Stimulated activated CD8-positive, alpha-beta memory T cell treated with anti-CD3 and anti-CD28 coated beads, Interleukin-2, amount 100 ng/mL, for 1 hour (primary cell): ENCODE measurements at places on chromosomes 11 and 22.

DNA sequence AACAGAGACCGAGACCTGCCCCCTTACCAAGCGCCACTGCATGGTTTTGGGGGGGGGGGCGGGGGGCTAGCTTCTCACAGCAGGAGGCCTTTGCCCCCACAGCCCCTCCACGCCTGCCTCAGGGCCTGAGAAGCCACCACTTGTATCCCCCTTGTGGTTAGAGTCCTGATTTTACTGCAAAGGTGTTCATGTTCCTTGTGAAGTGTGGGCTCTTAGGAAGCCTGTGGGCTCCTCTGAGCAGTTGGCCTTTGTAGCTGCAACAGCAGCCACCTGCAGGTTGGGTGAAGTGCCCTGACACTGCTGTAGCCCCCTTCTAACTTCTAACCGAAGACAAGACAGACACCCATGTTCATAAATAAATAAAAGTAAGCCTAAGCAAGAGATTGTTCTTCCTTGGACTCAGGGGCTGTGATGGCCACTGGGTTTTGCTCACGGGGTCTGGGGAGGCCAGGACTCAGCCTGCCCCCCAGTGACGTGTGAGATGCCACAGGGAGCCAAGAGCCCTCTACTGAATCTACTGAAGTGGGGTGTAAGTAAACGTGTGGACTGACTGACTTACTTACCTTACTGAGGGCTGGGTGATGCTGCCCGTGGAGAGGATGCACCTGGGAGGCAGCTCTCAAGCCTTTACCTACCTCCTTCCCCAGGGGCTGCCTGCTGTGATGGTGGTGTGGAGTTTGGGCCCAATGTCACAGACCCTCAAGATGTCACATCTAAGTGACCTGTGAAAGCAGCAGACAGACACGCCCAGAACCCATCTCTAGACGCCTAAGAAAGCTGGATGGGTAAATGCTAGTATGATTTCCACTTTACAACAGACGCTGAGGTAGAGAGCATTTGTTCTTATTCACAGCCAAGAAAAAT, 25.8 kb downstream of the USP35 start:
- no peak for DNase-seq

DNA sequence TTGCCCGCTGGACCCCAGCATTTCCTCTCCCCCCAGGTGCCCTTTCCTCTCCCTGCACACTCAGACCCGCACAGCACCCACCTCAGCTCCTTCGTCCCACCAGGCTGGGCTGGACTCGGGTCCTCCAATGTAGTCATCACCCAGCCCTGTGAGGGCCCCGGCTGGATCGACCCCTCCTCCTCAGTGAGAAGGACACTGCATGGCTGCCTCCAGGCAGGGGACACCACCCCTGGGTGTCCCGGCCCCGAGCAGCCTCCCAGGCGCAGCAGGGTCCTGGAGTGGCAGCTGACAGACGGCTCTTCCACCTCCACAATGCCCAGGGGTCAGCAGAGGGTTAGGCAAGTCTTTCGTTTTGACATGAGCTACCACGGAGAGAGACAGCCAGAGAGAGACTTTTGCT, 11.1 kb upstream of the ELF5 start:
- DNase-seq, result no peak

- DNase-seq, result no peak
These were observed 40.8 kb downstream of the COMMD9 start for GRCh38 chr11:36248436-36248835.

DNA sequence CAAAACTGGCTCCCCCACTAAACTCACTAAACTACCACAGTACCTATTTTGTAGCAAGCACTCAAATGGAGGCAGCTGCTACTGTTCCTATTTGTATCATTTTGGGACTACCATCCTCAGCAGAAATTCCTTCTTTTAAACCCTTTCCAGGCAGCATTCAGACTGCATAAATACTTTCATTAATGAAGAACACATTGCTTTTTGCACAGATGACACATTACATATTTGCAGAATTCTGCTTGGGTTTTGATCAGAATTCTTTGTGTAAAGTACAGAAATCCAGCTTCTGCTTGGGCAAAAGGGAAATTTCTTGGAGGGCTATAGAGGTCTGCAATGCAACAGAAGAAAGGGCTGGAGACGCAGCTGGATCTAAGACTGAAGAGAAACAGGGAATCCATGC, 24.2 kb downstream of the RBX1 start:
- DNase-seq, result no peak

GRCh38 chr11:63641727-63642126, 27.5 kb upstream of the PLAAT3 start:
- DNase-seq, result no peak

DNA sequence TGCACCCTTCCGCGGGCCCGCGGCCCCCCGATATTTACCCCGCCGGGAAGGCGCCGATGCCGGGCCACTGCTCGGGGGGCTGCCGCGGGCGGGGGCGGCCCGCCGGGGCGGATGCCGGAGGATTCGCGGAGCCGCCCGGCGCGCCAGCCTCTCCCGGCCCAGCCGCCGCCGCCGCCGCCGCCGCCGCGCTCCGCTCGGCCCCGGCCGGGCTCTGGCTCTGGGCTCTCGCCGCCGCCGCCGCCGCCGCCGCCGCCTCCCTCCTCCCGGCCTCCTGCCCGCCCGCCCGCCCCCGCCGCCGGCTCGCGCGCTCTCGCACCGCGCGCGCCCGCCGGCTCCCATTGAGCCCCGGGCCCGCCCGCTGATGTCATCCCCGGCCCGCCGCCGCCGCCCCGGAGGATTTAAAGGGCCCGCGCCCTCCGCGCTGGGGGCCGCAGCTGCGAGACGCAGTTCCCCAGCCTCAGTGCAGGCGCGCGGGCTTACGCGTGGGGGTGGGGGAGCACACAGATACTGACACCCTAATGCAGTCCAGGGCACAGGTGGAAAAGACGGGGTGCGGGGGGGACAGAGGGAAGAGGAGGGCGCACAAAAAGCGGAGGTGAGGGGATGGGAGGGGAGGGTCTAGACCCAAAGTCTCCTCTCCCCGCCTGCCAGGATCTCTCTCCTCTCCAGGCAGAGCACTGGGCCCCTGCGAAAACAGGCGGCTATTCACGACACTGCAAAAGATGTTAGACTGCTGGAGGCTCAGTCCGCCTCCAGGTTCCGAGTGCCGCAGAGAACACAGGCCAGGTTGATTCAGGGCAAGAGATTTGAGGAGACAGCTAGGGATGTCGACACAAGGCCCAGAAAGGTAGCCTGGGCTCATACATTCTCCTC, at the start of gene CSNK1E:
Gene CSNK1E, minus strand, starts transcription at position 312 of the 873 bp plus-strand sequence. CDS start 3,276 bp downstream, outside the sequence.
- peak; percentile 46 for DNase-seq

DNA sequence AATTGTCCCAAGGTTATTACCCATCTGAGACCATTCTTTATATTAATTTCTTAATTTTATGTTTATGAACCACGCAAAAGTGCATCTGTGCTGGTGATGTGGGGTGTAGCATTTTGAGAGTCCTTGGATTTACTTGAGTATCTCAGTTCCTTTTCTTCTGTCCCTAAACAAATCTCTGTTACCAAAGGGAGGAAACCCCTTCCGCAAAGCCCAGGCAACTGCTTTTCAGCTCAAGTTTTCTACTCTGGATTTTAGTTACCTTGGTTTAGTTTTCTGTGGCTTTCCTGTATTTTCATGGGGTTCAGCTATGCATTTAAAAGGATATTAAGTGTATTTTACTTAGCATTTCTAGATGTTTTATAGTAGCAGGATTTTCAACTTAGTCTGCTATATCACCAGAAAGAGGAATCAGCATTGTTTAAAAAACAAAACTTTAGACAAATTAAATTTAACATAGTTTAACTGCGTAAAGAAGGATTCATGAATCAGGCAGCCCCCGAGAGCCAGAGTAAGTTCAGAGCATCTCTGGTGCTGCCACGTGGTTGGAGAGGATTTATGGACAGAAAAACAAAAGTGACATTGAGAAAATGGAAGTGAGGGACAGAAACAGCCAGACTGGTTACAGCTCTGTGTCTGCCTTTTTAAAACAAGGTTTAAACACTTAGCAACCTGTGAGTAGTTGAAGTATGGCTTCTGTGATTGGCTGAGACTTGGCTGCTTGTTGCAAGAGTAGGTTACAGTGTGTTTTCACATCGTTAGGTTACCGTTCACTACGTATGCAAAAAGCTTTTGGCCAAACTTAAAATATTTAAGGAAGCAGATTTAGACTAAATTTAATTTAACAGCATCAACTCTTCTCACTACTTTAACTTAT, 9.6 kb downstream of the ADM start:
- DNase-seq, result no peak

DNA sequence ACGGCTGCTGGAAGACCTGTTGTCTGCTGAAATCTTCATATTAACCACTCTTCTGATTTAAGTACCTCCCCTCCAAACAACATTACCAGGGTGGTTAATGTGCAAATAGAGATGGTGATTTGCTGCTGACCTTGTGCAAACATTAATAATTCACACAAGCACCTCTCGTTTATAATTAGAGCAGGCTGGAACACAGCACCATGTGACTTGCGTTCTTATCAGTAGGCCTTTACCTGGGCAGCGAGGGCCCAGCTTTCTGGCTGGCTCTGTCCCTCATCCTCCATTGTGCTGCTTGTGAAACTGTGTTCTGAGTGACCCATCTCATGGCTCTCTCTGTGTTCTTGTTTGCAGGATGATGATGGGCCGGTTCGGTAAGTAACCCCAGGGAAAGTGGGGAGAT, 41.0 kb upstream of the PARVG start:
- no peak for DNase-seq

DNA sequence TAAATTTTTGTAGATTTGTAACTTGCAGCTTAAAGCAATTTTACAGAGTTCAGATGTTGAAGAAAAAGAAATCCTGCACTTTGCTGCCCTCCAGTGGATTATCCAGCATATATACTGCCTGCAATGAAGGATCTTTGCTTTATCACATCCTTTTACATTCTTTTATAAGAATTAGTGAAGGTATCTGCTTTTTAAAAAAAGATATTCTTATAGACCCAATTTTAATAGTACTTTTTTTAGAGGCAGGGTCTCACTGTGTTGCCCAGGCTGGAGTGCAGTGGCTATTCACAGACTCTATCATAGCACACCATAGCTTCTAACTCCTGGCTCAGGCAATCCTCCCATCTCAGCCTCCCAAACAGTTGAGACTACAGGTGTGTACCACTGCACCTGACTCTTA, 60.7 kb downstream of the TTC17 start:
- no peak for DNase-seq

- DNase-seq, result no peak
These were observed 14.9 kb downstream of the KBTBD3 start for GRCh38 chr11:106061954-106062949.

- DNase-seq, result no peak
These were observed 2.1 kb upstream of the DRD2 start for GRCh38 chr11:113477321-113477720.

GRCh38 chr11:2804701-2805387, 80.7 kb downstream of the CDKN1C start:
- DNase-seq, result no peak

DNA sequence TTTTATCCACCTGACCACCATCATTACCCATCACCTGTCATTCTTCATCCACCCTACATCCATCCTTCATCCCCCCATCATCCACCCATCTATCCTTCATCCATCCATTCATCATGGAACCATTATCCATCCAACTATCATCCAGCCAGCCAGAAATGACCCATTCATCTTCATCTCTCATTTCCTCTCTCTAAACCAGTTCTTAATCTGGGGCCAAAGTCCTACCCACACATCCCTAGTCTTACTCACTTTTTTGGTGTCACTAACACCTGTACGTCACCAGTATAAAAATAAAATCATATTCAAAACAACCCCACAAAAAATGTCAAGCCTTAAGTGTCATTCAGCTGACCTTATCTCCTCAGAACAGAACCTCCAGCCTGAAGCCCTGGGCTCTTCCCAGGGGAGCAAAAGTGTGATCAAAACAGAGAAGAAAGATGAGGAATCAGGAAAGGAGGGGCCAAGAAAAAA, 12.3 kb downstream of the SPI1 start:
- no peak for DNase-seq

DNA sequence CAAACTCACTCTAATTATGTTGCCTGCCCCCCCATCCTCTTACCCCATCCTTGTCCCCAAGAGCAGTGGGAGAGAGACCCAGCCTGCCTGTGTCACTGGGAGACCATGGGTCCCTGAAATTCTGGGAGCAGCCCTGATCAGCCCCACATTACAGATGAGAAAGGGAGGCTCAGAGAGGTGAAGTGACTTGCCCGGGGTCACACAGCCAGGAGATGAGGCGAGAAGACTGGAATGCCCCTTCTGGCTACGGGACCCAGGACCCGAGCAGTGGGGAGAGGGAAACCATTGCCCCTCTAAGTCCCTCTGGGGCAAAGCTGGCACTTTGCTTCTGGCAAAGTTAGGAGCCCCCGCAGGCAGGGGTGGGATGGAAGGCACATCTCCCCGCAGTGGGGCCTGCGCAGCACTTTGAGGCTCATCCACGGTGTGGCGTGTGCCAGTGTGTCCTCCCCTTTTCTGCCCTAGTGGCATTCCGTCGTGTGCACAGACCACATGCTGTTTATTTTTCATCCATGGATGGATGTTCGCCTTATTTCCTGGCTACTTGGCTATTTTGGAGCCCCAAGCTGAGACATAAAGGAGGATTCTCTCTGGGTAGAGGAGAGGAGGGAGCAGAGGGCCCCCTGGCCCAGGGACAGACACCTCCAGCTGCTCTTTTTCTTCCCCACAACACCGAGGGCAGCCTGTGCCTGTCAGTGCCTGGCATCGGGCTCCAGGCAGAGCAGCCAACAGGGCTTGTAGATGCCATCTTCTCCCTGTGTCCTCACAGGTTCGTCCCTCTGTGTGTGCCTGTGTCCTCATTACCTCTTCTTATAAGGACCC, 3.7 kb upstream of the FGF3 start:
- no peak for DNase-seq

GRCh38 chr11:106679181-106679580, 339.1 kb downstream of the GUCY1A2 start:
- DNase-seq, result no peak

GRCh38 chr11:121613724-121614123, 161.0 kb upstream of the SORL1-AS1 start:
- DNase-seq, result no peak

DNA sequence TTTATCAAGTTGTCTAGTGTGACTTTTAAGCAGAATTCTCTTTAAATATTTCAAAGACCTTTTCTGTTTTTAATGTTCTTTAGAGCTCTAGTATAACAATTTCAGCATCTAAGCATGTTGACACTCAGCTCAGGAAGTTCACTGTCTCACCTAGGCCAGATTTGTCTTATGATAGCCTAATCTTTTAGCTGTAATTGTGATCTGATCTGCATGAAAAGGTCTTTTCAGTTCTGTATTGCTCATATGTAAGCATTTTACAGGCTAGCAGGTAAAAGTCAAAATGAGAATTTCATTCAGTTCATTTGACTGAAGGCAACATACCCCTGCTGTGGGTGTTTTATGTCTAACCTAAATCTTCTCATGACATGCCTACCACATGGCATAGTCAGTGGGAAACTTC, 46.7 kb upstream of the SLC37A2 start:
- no peak for DNase-seq
